ENCODE measurements at places on chromosomes 2 and 18.

- DNase-seq: no peak
Measured at GRCh38 chr18:61322265-61322873, 10.9 kb upstream of the CDH20 start.

DNA sequence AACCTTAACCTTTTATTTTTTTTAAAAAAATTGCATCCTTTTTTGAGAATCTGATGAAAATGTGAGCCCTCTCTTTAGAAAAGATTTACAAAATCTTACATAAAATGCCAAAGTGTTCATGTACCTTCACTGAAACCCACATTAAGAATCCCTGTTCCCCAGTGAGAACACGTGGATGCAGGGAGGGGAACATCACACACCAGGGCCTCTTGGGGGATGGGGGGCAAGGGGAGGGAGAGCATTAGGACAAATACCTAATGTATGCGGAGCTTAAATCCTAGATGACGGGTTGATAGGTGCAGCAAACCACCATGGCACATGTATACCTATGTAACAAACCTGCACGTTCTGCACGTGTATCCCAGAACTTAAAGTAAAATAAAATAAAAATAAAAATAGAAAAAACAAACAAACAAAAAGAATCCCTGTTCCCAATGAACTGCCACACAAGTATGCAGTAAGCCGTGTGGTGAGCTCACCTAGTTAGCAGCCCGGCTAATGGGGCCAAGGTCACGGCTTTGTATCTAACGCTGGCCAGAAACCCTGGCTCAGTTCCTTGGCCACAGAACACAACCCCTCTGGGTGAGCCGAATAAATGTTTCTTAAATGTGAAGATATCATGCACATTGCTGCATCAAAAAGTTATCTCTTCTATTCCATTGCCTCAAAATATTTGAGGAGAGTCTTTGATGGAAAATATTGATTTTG is 41.4 kb downstream of the CHST9 start:
- DNase-seq: peak; percentile 9

GRCh38 chr18:63905361-63905760 is 2.4 kb upstream of the SERPINB10 start:
- DNase-seq: no peak

- no peak for DNase-seq
Measured at GRCh38 chr2:239252801-239253200, 148.0 kb downstream of the HDAC4 start.

GRCh38 chr18:11996190-11996754 is 15.0 kb downstream of the IMPA2 start:
- no peak for DNase-seq
